ENCODE measurements at places on chromosomes 6 and 20. TPM values are rescaled to one million over a fixed set of nuclear protein-coding genes. Genes with fewer than 3 reads are reported as not detected.

SIRPB1 gene
- total RNA-seq = 2.5 TPM

DNA sequence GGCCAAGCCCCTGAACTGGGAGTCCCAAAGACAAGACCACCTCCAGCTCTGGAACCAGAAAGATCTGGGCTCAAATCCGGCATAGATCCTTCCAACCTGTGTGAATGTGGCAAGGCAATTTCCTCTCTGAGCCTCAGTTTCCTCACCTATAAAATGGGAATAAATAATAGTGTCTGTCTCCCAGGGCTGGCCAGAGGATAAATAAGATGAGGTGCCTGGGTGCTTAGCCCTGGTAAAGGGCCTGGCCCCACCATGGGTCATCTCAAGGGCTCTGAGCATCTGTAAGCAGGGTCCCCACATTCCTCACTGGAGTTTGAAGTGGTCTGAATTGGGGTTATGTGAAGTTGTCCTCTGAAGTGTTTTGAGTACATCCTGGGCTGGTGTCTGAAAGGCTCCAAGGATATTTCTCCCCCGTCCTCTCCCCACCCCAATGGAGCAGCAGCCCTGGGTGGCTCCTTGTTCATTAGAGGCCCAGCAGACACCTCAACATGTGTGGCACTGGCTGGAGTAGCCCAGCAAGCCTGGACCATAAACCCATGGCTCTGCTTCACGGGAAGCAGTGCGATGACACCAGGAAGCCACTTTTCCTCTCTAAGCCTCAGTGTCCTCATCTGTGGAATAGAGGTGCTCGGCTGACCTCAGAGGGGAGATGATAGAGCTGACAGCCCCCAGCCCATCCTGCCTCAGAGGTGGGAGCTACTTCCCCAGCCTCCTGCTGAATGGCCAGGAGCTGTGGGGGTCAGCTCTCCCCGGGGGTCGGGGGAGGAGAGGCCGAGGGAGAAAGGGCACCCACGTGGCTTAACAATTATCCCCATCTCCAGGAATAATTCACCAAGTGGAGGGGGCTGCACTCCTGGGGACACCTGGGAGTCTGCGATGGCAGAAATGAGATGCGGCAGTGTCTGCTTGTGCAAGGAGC lies 48.0 kb downstream of the HNF4A start:
- no peaks in the 10 kb centered on the region for H3K27me3 ChIP-seq
- H3K4me3 ChIP-seq = no peak overlapping the region
- DNase-seq = no peak
- no peaks in the 10 kb centered on the region for H3K4me1 ChIP-seq

SLCO4A1 gene
- total RNA-seq = 45.9 TPM

TFAP2C gene
- total RNA-seq = 20.6 TPM

Data from vagina (tissue), 2 donors.